Ovary (tissue), 10 donors: ENCODE measurements at places on chromosomes 4 and X. TPM values are rescaled to one million over a fixed set of nuclear protein-coding genes. Genes with fewer than 3 reads are reported as not detected.

Gene RPS6KA6
- total RNA-seq = 7.4 TPM

Gene MAGEB17
- total RNA-seq = not detected

Gene TRPC3
- total RNA-seq = 0.11 TPM

Gene COL4A6
- total RNA-seq = 10.6 TPM

Gene IKBKG
- 14.1 TPM for total RNA-seq

Gene SUPT20HL2
- total RNA-seq = 0.52 TPM

Gene TBX22
- not detected for total RNA-seq

Gene TGIF2LX
- total RNA-seq = not detected

Gene SOD3
- 49.1 TPM for total RNA-seq

Gene EDNRA
- total RNA-seq = 61.7 TPM

Gene CXXC4
- 1.7 TPM for total RNA-seq

Gene OFD1
- 34.1 TPM for total RNA-seq

Gene POLN
- total RNA-seq = 1.5 TPM

Gene FMR1NB
- total RNA-seq = not detected

Gene FGFR3
- 0.25 TPM for total RNA-seq

Gene GAGE12E
- total RNA-seq = not detected

Gene DDX53
- total RNA-seq = not detected

Gene PPP1R2C
- total RNA-seq = not detected

Gene FAM149A
- 13.8 TPM for total RNA-seq

Gene ERCC6L
- total RNA-seq = 0.38 TPM

Gene PCGF3
- 47.8 TPM for total RNA-seq

Gene FHIP1A
- 7.8 TPM for total RNA-seq

Gene ATP2B3
- not detected for total RNA-seq

Gene NCAPG
- not detected for total RNA-seq

Gene ZXDA
- total RNA-seq = 8.4 TPM

Gene GAGE13
- not detected for total RNA-seq

Gene CSN1S1
- not detected for total RNA-seq

Gene GALNT7
- 22.1 TPM for total RNA-seq

Gene RADX
- 10.9 TPM for total RNA-seq

Gene F9
- not detected for total RNA-seq

Gene RAB39B
- 0.12 TPM for total RNA-seq

Gene MAGEC1
- not detected for total RNA-seq

Gene CITED1
- 1.5 TPM for total RNA-seq

Gene USP51
- 4.0 TPM for total RNA-seq

Gene CENPVL3
- not detected for total RNA-seq

Gene AREG
- 6.3 TPM for total RNA-seq

Gene TSPAN5
- 69.5 TPM for total RNA-seq

Gene TMEM33
- total RNA-seq = 25.4 TPM

Gene C4orf36
- not detected for total RNA-seq

Gene DDX60
- 28.3 TPM for total RNA-seq

Gene TLR10
- 1.4 TPM for total RNA-seq

Gene RNF175
- total RNA-seq = not detected

Gene VCX3B
- not detected for total RNA-seq

Gene SSX4B
- total RNA-seq = not detected

Gene LRAT
- total RNA-seq = 0.40 TPM

Gene ADH7
- not detected for total RNA-seq

Gene CFAP299
- 1.0 TPM for total RNA-seq

Gene SHOX
- not detected for total RNA-seq
